ENCODE measurements at places on chromosomes 5 and 9.

DNA sequence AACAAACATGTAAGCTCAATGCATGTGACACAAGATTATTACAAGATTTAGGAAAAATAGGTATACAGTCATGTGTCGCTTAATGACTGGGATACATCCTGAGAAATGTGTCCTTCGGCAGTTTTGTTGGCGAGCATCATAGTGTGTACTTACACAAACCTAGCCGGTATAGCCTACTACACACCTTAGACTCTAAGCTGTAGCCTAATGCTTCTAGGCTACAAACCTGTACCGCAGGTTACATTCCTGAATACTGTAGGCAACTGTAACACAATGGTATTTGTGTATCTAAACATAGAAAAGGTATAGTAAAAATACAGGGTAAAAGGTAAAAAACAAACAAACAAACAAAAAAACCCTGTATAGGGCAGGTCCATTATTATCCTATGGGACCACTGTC, 27.7 kb downstream of the MSX2 start:
- DNase-seq: no peak

GRCh38 chr5:102664616-102665335, 90.3 kb upstream of the PAM start:
- no peak for DNase-seq

DNA sequence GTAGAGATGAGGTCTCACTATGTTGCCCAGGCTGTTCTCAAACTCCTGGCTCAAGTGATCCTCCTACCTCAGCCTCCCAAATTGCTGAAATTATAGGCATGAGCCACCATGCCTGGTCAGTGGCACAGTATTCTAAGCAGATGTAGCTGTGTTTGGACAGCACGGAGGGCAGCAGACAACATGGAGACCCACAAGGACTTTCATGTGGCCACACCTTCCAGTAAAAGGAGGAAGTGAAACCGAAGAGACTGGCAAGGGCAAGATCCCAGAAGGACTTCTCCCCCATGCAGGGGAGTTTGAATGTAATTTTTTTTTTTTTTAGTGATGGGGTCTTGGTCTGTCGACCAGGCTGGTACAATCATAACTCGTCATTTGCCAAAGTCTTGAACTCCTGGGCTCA, 172.2 kb downstream of the TRPM3 start:
- no peak for DNase-seq

GRCh38 chr5:134075102-134075501, 39.4 kb upstream of the TCF7 start:
- no peak for DNase-seq

Data from NCI-H2107 (cell line).